Brain (organoid and tissue), 16 donors: ENCODE measurements at places on chromosomes 7 and 10.

DNA sequence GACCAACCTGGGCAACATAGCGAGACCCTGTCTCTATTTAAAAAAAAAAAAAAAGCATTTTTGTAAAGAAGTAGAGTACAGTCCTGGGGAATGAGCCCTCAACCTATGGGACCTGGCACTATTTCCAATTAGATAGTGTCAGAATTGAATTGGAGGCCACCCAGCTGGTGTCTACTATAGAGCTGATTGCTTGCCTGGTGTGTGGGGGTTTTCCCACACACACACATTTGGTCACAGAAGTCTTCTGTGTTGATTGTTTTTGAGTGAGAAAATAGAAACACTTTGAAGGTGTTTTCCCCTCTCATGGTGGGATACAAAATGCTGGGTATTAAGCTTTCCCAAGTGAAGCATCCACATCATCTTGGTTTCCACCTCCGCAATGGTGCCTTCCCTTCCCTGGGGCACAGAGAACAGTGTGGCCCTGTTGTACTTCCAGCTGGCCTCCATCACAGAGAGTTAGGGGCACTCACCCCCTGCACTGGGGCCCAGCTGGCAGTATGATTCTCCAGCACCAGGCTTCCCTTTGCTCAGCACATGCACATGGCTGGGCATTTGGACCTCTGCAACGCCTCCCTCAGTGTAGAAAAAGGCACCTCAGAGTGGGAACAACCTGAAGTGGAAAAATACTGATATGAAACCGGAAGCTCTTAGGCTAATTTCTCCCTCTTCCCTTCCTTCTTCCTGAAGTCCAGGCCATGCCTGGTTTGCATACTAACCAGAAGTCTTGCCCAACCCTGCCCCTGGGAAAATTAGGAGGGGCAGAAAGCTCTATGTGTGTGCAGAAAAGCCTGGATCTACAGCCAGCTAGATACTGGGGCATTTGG is 10.7 kb upstream of the NFKB2 start:
- DNase-seq, result no peak

DNA sequence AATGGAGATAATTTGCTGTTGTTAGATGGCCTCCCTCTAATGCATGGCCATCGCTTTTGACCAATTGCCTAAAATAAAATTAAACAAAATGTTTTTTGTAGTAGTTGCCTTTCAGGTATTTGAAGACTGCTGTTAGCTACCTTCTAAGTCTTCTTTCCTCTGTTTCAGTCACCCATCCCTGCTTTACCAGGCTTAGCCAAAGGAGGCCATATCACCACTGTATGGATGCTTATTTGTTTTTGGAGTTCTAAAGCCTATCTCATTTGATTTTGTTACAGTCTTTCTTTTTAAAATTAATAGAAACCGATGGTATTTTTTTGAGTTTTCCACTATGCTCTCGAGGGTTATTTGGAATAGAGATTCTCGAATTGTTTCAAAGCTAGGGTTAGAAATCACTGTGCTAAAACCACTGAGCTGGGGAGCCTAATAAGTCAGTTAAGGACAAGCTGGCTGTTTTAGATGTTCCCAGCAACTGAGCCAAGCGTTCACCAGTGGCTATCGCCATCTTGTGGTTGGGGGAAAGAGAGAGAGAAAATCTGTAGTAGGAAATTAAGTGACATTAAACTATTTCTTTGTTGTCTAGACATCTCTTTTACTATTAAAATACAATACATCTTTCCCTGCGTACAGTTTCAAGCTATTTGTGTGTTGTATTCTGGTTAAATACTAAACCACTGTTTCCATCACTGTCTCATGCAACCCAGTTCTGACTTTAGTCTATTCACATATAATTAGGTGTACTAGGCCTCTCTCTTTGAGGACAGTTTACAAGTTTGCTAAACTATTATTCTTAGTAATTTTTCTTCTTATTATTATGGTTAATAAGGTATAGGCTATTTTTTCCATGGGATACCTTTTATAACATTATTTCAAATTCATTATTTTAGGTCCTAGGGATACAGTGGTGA is 52.2 kb downstream of the GPR158 start:
- peak; percentile 63 for DNase-seq

DNA sequence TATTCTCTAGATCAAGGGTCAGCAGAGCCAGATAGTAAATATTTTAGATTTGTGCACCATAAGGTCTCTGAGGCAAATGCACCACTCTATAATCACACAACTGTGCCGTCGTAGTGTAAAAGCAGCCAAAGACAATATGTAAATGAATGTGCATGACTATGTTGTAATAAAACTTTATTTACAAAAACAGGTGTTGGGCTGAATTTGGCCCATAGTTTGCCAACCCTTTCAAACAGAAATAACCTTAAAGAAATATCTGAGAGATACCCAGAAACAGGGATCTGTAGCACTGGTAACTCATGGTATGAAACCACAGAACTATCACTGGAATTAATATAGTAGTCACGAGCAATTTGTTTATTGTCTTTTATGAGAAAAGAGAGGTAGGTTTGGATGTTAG is 86.0 kb downstream of the ARID5B start:
- no peak for DNase-seq

- DNase-seq, result no peak
Measured at GRCh38 chr7:140059273-140060242, 3.2 kb downstream of the PARP12 start.

- DNase-seq, result no peak
Measured at GRCh38 chr10:63375859-63376258, 89.9 kb downstream of the JMJD1C start.

GRCh38 chr10:125006188-125006680 is 64.3 kb downstream of the ZRANB1 start:
- no peak for DNase-seq

DNA sequence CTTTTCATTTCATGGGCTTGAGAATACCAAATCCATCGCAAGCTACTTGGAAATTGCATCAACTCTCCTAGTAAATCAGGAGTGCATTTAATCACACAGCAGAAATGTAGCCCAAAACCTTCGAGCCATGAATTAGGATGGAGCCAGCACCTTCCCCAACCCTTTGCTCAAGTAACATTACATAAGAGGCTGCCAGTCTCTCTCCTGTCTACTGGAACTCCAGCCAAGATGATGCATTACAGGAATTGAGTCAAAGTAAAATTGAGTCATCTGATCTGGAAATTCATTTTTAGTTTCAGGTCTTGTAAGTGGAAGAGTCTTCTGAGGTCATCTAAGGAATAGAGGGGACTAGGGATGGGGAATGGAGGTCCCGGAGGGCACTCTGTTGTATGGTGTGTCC is 69.7 kb upstream of the FHIP2A start:
- no peak for DNase-seq

GRCh38 chr10:110151971-110152370 is 55.4 kb upstream of the MXI1 start:
- DNase-seq, result peak; percentile 77

DNA sequence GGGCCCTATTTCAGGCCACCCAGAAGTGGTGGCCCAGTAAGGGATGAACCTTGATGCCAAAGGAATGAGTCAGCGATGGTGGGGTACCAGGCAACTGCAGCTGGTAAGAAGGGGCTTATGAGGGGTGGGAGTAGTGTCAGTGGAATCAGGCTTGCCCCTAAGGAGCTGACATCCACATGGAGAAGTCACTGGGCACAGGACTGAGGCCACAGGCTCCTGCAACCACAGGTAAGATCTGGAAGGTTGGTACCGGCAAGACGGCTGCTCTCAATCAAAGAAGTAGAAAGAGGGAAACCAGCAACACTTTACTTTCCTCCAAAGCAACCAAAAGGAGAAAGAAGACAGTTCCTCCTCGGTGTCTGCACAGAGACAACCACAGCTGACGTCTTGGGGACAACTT is 2.5 kb downstream of the GCK start:
- DNase-seq, result no peak

DNA sequence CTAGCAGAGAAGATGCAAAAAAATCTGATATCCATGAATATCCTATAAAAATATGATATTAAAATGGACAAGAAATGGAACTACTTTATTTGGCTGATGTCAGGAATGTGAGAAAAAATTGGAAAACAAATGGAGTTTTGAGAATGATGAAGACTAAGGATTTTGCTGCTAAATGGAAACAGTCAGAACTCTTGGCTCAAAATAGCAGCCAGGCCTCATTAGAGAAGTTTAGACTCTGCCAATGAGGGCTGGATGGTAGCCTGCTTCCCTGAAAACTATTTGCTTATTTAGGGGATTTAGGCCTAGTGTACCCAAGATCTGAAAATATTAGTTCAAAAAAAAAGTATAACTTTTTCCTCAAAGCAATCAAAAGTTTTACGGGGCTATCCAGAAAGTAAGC is 458.5 kb downstream of the TFEC start:
- no peak for DNase-seq

DNA sequence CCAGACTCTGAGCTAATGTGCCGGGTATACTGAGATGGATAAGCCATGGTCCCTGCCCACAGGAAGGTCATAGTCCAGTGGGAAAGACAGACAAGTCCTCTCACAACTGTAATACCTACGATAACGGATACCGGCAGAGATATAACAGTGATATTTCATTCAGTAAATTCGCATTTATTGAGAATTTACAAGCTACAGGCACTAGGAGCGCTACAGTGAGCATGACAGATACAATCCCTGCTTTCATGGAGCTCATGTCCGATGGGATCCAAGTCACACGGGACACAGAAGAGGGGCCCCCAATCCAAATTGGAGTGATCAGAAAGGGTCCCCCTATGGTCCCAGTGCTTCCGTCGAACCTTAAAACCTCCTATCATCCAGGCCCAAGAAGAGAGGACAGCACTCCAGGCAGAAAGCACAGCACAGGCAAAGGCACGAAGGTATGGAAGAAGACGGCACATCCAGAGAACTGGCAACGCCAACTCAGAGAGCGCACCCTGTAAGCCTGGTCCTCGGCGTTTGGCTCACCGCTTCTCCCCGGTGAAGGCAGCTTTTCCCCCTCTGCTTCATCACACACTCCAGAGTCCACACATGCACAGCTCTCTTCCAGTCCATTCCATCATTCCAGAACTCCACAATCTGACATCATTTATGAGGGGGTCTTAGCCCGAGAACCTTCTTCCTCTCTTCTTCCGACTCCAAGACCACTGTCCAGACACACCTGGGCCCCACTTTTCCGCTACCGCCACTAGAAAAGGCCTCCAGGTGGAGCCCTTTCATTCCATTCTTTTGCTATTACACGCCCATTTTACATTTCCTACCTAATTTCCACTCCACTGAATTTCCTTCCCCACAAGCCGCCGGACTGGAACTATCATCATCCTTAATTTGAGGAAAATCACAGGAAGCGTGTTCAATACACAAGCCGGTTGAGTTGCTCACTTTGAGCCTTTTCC is 47.8 kb upstream of the NKX2-3 start:
- DNase-seq, result no peak

GRCh38 chr7:30226614-30227268 is 57.7 kb upstream of the ZNRF2 start:
- DNase-seq, result peak; percentile 42

- no peak for DNase-seq
Measured at GRCh38 chr7:25597946-25598345, 369.7 kb upstream of the NPVF start.

- DNase-seq, result peak; percentile 40
Measured at GRCh38 chr10:123143162-123143824, 4.6 kb upstream of the HMX2 start.

DNA sequence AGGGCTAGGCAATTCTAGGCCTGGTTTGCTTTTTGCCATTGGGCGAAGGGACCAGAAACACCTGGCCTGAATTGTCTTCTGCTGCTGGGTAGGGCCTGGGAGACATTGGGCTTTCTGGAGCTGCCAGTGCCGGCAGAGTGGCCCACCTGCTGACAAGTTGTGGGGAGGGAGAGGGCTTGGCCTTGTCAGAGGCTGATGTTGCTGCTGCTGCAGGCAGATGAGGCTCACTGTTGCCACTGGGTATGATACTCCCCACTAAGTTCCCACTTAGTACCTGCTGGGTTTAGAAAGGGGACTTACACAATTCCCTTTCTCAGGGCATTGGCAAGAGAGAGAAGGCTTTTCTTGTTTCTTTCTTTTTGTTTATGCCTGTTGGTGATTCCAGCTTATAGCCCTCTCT is 289.6 kb upstream of the NPVF start:
- DNase-seq, result no peak

GRCh38 chr7:46738165-46738564 is 817.1 kb upstream of the IGFBP3 start:
- no peak for DNase-seq

GRCh38 chr7:86745013-86745745 is 101.5 kb downstream of the GRM3 start:
- peak; percentile 57 for DNase-seq

DNA sequence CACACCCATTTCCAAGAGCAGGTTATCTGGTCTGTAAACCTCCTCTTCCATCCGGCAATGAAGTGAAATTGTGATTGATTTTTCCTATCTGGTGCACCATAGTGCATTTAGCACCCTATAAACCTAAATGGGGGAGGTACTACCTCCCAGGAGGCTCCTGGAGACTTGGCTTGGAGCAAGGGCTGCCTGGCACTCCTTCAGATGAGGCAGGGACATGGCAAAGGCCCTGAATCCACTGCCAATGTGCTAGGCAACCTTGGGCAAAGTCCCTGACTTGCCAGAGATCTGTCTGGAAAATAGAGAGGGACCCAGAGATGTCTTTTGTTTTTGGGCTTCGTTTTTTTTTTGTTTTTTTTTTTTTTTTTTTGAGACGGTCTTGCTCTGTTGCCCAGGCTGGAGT is 6.7 kb upstream of the GRID1 start:
- DNase-seq, result no peak

DNA sequence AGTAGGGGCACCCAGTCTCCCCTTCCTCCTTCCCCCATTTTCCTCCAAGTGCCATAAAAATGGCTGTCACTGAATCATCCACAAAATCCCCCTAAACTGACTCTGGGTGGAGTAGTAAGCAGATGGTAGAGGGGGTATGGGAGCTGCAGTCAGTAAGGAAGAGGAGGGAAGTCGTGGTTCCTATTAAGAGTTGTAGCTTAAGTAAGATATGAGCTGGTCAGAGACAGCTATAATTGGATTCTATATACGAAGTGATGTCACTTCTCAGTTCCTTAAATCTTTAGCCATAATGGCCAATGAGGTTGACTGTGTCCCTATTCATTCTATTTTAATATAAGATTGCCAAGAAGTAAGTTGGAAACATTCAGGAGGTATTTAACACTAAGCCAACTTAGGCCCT is 131.7 kb downstream of the SLC16A9 start:
- DNase-seq, result no peak

DNA sequence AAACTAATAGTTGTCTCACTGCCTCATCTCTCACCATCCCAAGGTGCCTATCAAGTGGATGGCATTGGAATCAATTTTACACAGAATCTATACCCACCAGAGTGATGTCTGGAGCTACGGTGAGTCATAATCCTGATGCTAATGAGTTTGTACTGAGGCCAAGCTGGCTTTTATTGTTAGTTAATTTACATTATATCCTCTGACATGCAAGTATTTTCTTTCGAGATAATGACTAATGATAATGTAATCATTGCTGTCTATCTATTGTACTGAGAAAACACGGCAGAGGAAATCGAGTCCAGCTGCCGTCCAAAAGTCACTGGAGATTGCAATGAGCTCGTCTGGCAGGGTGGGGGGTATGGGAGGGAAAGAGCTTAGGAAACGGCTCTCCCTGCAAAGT is 172.4 kb upstream of the LANCL2 start:
- no peak for DNase-seq

GRCh38 chr7:136023134-136023869 is 46.1 kb upstream of the MTPN start:
- DNase-seq, result no peak
